ENCODE measurements at places on chromosomes 12 and 14.
A peak's percentile ranks its signal among the peaks of the same experiment; 100 is the strongest.

DNA sequence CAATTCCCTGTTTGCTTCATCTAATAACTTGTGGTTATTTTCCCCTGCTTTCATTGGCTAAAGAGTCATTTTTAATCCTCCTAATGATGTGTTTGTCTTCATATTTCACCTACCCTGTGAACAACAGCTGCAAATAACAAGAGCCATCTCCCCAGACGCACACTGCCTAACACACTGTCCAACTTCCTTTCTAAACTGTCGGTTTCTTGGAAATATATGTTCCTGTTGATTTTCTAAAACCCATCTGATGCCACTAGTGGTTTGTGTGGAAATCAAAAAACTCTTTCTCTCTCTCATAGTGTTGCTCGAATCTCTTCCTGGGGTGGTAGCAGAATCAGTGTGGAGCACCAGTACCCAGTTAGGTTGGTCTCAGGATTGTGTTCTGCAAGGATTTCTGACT lies 226.9 kb downstream of the EPS8 start:
- no peak for DNase-seq

DNA sequence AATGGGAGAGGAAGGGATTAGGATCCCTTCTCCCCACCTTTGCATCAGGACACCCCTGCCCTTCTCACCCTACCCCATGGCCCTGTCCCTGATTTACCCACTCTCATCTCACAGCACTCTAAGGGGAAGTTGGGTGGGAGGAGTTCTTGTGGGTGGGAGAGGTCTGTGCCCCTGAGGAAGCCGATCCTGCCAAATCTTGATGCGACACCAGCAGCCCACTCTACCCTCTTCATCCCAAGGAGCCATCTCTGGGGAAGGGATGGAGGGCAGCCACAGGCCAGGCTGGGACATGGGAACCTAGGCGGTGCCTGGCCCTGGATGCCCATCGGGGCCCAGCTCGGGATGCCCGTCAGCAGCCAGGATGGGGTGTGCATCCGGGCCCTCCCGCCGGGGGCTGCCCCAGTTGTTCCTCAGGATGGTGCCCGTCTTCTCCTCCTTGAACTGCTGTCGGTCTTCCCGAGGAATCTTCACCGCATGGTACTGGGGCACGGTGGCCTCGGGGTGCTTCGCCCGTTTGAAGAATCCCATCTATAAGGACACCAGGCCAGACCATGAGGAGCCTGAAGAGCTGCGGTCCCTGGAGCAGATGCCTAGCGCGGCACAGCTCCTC lies 22.8 kb downstream of the ITGA7 start:
- DNase-seq: no peak

GRCh38 chr12:19110221-19110940 lies 19.2 kb upstream of the PLEKHA5 start:
- DNase-seq: no peak

DNA sequence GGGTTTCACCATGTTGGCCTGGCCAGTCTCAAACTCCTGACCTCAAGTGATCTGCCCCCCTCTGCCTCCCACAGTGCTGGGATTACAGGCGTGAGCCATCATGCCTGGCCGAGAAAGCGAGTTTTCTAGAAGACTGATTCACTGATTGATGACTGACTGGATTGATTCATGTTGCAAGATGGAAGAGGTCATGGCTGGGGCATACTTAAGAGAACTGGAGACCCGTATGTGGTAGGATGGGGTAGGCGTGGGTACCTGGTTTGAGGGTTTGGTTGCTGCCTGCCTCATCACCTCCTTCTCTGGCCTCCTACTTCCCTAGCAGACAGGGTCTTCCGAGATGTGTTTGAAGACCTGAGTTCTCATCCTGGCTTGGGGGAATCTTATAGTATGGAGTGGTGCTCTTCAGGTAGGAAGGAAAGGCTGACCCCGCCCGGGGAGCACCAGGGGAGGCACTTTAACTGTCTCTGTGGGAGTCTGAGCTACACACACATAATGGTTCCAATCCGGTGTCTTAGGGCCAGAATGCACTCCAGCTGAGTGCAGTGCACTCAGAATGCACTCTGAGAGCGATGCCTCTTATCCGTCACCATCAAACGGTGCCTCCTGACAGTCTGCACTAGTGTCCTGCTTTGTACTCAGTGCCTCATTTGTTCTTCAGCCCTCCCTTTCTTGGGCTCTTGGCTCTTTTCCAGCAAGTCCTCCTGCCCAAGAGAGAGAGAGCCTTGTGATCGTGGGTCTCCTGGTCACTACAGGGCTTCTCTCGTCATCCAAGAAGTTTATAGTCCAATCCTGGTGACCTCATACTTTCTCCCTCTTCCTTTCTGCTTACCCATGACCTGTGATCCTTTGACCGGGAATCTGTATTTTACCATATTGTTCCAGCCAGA lies 19.7 kb downstream of the PLEKHG3 start:
- DNase-seq: no peak

DNA sequence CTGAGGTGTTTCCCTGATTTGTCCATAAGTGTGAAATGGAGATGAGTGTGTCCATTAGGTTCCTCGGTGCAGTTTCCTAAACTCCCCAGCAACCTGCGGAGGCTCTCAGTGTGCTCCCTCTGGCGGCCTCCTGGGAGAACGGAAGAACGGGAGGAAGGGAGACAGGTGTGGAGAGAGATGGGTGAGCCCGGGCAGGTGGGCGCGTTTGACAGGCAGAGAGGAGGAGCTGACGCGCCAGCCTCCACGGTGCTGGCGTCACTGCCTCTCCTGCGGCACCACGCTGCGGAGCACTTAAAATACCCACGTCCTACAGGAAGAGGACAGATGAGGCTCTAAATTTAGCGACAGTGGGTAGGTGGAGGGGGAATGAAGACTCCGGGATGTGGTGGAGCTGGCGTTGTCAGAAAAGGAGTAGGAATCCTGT lies 26.8 kb upstream of the PEX5 start:
- DNase-seq: no peak

- DNase-seq: no peak
These were observed 12.5 kb upstream of the MAP4K5 start for GRCh38 chr14:50544911-50545310.

GRCh38 chr12:69633061-69633460 lies 22.4 kb upstream of the LRRC10 start:
- DNase-seq: peak; percentile 60

DNA sequence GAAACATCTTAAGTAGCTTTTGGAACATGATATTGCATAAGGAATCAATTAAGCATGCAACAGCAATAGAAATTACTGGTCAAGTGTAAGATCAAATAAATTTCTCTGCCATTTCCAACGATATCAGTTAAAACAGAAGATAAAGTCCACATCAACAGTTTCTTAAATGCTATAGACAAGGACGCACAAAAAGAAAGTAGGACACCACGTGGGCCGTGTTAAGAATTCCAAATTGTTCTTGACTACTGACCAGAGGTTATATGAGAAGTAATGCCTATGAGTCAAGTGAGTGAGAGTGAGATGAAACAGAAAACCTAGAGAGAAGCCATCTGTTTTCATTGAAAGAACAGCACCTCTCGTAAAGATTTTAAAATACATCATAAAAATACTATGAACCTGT lies 318.2 kb downstream of the TMEM117 start:
- DNase-seq: no peak

DNA sequence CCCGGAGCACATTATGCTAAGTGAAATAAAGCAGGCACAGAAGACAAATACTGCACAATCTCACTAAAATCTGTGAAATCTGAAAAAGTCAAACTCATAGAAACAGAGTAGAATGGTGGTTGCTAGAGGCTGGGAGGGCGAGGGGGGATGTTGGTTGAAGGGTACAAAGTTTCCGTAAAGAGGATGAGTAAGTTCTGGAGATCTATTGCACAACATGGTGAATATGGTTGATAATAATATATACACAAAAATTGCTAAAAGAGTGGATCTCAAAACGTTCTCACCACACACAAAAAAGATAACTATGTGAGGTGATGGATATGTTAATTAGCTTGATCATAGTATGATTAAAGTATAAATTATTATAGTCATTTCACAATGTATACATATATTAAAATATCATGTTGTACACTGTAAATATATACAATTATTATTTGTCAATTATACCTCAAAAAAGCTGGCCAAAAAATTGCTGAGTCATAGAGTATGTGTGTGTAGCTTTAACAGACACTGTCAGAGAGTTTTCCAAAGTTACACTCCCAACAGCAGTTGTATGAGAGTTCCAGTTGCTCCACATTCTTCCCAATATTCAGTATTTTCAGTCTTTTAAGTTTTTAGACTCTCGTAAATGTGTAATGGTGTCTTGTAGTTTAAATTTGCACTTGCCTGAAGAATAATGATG lies 19.3 kb upstream of the SIX1 start:
- no peak for DNase-seq

DNA sequence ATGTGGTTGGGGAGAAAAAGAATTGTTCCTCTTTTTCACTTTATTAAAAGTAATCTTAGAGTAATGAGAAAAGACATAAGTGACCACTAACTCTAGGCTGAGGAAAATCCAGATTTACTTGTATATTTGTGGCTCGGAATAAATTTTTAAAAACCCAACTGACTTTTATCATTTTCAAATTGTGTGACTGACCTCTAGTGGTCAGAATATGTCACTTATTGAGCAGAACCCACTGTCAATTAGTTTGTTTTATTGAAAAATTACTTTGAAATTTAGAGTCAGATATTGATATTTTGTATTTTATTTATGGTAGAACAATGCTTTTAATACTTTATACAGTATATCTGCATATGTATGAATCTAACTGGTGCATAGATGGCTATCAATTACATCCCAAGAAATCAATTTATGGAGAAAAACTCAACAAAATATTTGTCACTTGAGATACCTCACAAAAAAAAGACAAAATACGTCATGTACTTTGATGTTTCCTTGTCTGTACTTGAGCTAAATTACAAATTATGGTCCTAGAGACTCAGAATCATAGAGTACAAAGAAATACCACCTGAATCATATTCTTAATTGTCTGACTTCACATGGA lies 229.4 kb downstream of the CNTN1 start:
- peak; percentile 4 for DNase-seq

- no peak for DNase-seq
These were observed 33.8 kb upstream of the PSMA6 start for GRCh38 chr14:35258420-35258819.

GRCh38 chr12:131112700-131113290 lies 159.1 kb downstream of the ADGRD1 start:
- DNase-seq: no peak

- no peak for DNase-seq
These were observed 3.8 kb downstream of the GPD1 start for GRCh38 chr12:50107416-50108268.

- no peak for DNase-seq
These were observed 19.0 kb downstream of the PTGER2 start for GRCh38 chr14:52333108-52333507.

DNA sequence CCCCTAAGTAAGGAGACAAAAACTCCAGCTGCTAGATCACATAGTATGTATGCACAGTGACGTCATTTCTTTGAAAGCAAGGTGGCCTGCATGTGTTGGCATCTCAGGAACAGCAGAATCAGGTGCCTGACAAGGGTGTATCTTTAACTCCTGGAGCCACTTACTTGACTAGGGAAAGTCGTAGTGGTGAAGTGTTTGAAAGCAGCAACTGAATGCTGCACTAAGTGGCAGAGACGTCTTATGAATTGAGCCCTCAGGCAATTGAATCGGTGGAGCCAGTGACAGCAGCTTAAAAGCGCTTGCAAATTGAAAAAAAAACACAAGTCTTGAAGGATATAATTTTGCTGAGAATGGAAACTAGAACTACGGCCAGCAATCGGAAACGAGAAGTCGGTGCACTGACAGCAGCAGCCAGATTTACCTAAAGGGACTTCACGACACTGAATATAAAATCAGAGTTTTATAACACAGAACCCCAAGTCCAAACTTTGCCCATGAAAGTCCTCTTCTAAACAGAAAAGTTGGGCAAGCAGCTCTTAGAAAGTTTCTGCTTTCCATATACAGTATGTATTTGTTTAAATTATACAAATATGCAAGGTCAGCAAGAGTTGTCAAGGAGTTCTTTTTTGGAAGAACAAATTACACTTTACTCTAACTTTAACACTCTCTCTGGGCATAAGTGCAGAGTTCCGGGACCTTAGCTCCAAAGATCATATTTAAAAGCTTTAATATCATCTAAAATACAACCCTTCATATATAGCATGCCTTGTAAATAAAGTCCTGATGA lies 1.1 kb downstream of the IGF1 start:
- no peak for DNase-seq

GRCh38 chr12:71994715-71995114 lies 56.1 kb downstream of the TPH2 start:
- DNase-seq: no peak

GRCh38 chr14:105153331-105153731 lies 15.2 kb downstream of the JAG2 start:
- no peak for DNase-seq

- DNase-seq: no peak
These were observed 295.8 kb upstream of the SEL1L start for GRCh38 chr14:81829447-81829846.

GRCh38 chr12:19901841-19902240 lies 462.5 kb downstream of the AEBP2 start:
- no peak for DNase-seq

- DNase-seq: no peak
These were observed 25.0 kb downstream of the SMOC1 start for GRCh38 chr14:69904246-69904645.

- DNase-seq: no peak
These were observed 103.3 kb upstream of the PMCH start for GRCh38 chr12:102300824-102301461.

GRCh38 chr12:81627336-81628189 lies 131.6 kb downstream of the PPFIA2 start:
- DNase-seq: no peak

- peak; percentile 70 for DNase-seq
These were observed 17.4 kb upstream of the B4GALNT3 start for GRCh38 chr12:442235-442884.

DNA sequence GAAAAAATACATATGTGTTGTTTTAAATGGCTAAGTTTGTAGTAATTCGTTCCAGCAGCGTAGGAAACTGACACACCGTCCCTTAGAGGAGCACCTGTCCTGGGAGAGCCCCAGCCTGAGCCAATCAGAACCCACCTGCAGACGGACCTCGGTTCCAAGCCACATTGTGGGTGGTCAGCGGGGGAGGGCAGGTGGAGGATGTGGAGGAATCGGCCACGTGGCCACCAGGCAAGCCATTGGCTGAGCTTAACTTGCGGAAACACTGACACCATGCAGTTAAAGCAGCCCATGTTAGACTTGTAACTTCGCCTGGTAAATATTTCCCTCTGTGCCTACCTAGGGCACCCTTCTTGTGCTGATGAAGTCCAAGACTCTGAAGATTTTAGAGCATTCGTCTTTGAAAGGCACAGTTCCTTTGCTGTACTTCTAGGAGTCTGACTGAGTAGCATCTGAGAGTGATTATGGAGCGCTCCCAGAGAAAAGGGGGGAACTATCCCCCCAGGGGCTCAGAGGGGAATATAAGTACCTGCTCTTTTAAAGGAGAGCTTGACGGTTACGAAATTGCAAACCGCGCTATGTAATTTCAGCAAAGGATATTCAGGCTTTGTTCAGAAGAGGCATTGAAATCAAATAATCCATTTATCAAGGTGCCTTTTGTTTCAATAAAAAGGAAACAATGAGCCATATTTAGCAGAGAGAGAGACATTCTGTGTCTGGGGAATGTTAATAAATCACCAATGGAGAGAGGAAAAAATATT lies 135.7 kb downstream of the TMEM132C start:
- no peak for DNase-seq
